Activated CD8-positive, alpha-beta memory T cell treated with anti-CD3 and anti-CD28 coated beads, Interleukin-2, amount 10 ng/mL, durations not matched to agents 7 days and 5 days (primary cell): ENCODE measurements at places on chromosomes 7 and 10. TPM values are rescaled to one million over a fixed set of nuclear protein-coding genes. Genes with fewer than 3 reads are reported as not detected.

Gene INMT
- total RNA-seq: 0.12 TPM

Gene GNGT1
- total RNA-seq: not detected

Gene INA
- 0.70 TPM for total RNA-seq

Gene GBX1
- not detected for total RNA-seq

Gene JAKMIP3
- total RNA-seq: 0.19 TPM

Gene SLC13A1
- not detected for total RNA-seq

Gene SPDYE2
- total RNA-seq: 0.29 TPM

Gene LARP4B
- 126 TPM for total RNA-seq

Gene DCLRE1A
- total RNA-seq: 17.4 TPM

Gene TRPV5
- total RNA-seq: not detected

Gene TMEM236
- 0.06 TPM for total RNA-seq

Gene C10orf67
- 0.07 TPM for total RNA-seq

Gene CNNM1
- not detected for total RNA-seq

Gene ACTL6B
- not detected for total RNA-seq

Gene AOAH
- 44.5 TPM for total RNA-seq

Gene CPN1
- total RNA-seq: not detected

Gene PAPOLB
- total RNA-seq: 0.06 TPM

Gene LBX1
- not detected for total RNA-seq

Gene RALA
- 32.9 TPM for total RNA-seq

Gene NUP205
- total RNA-seq: 119 TPM

Gene LLCFC1
- not detected for total RNA-seq

Gene C10orf53
- total RNA-seq: not detected

Gene ANKRD61
- total RNA-seq: 0.38 TPM

Gene TMEM196
- total RNA-seq: not detected

Gene EN2
- total RNA-seq: not detected

Gene LRRC4
- not detected for total RNA-seq

Gene TAS2R4
- 0.82 TPM for total RNA-seq

Gene ADRB1
- total RNA-seq: 2.8 TPM

Gene ERVW-1
- total RNA-seq: not detected

Gene SLC29A4
- 0.76 TPM for total RNA-seq

Gene WEE2
- total RNA-seq: not detected

Gene TMEM72
- not detected for total RNA-seq

Gene CLCN1
- 0.09 TPM for total RNA-seq

Gene FHIP2A
- 35.7 TPM for total RNA-seq

Gene AVPI1
- 1.9 TPM for total RNA-seq

Gene HMX2
- not detected for total RNA-seq

Gene PRLHR
- total RNA-seq: not detected

Gene C7orf57
- 0.12 TPM for total RNA-seq

Gene SFTPA1
- total RNA-seq: not detected

Gene LHFPL3
- not detected for total RNA-seq

Gene NRG3
- total RNA-seq: not detected

Gene UCN3
- not detected for total RNA-seq

Gene CNPY1
- not detected for total RNA-seq

Gene SLC16A12
- total RNA-seq: not detected

Gene PLXNA4
- 1.2 TPM for total RNA-seq

Gene CDHR1
- 0.37 TPM for total RNA-seq

Gene FKBP9
- total RNA-seq: 0.53 TPM
